ENCODE measurements at places on chromosomes 4 and X.

DNA sequence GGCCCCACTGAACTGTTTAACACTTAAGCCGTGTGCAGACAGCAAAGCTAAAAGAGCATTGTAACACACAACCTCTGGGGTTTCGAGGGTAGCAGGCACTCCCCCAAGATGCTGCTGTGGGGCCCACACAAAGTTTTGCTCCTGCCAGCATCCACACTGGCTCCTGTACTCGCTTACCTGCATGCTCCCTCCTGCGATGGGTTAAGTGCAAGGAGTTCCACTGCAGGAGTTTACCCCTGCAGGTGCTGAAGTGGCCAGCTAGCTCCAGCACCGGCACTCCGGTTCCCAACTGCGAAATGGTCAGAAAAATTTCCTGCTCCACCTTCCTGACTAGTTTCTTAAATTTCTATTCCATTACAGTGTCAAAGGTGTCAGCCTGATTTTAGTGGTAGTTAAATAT, 443.5 kb downstream of the PCDH10 start:
- DNase-seq, result no peak

- no peak for DNase-seq
Measured at GRCh38 chr4:1772853-1773538, 20.1 kb upstream of the FGFR3 start.

DNA sequence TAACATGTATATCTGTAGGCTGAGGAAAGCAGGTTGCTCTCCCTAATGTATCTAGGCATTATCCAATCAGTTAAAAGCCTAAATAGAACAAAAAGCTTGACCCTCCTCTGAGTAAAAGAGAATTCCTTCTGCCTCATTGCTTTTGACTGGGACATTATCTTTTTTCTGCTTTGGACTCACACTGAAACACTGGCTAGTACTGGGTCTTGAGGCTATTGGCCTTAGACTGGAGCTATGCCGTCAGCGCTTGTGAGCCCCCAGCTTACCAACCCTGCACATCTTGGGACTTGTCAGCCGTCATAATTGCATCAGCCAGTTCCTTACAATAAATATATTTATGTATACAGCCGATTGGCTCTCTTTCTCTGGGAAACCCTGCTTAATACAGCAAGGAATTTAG, 206.8 kb upstream of the ARHGAP24 start:
- DNase-seq, result no peak

GRCh38 chr4:38132107-38132673, 172.0 kb downstream of the PTTG2 start:
- peak; percentile 46 for DNase-seq

DNA sequence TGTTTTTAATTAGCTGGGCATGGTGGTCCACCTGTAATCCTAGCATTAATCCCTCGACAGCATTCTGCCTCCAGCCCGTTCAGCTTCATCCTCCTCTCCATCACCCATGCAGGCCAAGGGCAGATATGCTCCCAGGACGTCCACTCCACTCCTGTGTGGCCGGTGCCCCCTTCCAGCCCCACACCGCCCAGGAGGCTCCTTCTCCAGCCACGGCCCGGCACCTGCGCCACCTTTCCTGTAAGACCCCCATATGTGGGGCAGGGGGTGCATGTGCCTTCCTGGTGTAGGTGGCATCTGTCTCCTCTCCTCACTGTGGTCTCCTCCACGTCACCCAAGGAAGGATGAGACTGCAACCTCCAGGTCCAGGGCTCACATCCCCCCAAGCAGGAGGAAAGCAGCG, 57.0 kb upstream of the MXD4 start:
- no peak for DNase-seq

DNA sequence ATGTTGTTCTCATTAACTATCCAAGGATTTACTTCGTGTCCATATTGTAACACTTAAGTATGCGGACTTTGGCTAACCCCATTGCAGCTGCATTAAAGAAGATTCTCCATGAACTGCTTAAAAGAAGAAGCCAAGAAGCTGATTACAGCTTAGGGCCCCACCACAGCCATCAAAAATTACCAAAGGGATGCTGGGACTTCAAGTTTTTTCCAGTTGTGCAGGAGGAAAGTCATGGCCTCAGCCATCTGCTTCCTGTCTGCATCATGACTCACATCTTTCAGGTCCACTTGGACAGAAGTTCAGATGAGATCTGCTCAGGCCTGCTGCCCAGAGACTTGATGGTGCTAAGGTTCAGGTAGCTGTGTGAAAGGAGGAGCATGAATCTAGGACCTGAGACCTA, 38.8 kb upstream of the CAPN6 start:
- no peak for DNase-seq

- no peak for DNase-seq
Measured at GRCh38 chr4:180057299-180057721, 2185.9 kb upstream of the TENM3 start.

- no peak for DNase-seq
Measured at GRCh38 chr4:94359838-94360237, 17.2 kb upstream of the HPGDS start.

GRCh38 chr4:123599920-123600810, 203.6 kb downstream of the SPRY1 start:
- DNase-seq, result no peak

DNA sequence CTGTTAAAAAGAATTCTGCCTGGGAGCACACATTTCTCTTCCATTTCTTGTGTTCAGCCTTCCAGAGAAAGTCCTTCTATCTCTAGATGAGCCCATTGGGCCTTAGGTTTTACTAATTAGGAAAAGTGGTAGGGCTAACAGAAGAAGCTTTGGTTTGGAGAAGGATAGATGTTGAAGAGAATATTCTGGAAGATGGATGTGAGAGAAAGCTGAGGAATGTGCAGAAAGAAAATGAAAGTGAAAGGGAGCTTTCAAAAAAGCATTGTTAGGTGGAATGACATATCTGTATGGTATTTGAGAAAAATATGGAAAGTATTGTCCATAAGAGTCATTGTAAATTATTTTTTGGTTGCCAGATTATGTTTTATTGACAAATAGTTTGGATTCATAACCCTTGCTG, 474.8 kb upstream of the SLIT2 start:
- no peak for DNase-seq

GRCh38 chr4:152534541-152535359, 1.1 kb downstream of the FBXW7 start:
- peak; percentile 41 for DNase-seq

DNA sequence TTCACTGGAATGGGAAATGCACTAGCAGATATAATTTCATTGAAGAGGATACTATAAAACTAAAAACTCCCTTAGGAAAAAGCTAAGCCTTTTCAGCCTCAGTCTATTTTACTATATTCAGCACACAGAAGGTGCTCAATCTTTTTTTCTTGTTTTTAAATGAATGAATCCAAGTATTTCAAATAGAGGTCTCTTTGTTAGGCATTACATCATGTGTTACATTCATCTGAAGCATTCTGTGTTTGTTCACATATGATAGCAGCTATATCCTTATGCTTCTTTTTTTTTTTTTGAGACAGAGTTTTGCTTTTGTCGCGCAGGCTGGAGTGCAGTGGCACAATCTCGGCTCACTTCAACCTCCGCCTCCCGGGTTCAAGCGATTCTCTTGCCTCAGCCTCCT, 278.4 kb downstream of the CAMK2D start:
- no peak for DNase-seq

GRCh38 chrX:11399489-11400094, 106.4 kb downstream of the AMELX start:
- DNase-seq, result no peak

DNA sequence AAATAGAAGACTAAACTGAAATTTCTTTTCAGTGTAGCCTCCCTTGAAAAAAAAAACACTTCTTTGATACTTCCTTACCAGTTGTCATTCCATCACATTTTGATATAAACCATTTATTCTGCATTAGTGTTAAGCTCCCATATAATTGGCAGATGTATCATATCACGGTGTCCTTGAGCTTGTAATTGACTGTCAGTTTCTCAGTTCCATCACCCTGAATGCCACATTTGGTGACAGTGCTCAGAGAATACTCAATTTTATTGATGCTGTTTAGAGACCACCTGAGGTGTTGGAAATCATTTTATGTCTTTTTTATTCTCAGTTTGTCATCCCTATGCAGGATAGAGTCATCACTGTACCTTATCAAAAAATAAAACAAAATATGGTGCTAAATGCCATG, 1528.2 kb downstream of the RAPGEF2 start:
- DNase-seq, result no peak

DNA sequence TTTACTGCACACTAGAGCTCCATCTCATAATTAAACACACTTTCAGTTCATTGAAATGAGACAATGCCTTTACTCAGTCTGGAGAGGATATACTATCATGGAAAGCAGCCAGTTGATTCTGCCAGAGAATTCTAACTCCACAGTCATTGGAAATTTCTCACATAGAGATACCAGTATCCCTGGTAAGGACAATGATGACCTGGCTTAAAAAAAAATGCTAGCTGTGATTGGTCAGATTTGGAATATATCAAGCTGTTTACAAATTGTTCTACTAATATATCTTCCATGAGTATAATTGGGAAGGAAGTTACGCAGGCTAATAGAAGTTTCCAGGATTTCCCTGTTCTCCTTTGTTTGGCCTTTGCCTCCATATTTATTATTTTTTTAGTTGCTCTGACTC, 34.5 kb upstream of the TLL1 start:
- no peak for DNase-seq

GRCh38 chrX:139738581-139738980, 30.6 kb upstream of the MCF2 start:
- no peak for DNase-seq

GRCh38 chrX:146456058-146456457, 353.5 kb upstream of the CXorf51B start:
- no peak for DNase-seq

DNA sequence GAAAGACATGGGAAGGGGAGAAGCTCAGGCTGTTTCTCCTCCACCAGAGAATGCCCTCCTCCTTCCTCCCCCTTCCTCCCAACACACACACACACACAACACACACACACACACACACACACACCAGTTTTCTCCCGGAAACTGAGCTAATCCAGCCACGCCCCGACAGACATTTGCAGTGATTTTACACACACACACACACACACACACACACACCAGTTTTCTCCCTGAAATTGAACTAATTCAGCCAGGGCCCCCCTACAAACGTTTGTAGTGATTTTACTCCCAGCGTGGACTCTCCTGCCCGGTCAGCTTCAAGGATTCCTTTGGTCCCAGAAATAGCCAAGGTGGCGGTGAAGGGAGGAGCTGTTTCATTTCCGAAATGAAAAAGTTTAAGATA, 32.9 kb upstream of the STX18 start:
- DNase-seq, result no peak

DNA sequence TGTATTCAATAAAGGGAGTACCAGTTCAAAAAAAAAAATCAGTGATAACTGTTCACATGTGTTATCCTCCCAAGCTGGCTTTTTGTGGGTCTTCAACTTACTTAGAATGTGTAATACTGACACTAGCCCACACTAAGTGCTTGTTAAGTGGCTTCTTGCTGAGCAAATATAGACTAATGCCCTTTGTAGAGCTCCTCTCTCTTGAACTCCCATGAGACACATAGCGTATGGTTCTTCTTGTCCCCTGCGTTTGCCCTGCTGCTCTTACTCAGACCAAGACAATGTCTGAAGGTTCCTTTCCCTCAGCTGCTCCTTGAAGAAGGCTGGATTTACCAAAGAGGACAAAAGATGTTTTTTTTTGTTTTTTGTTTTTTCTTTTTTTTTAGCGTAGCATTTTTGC, 110.9 kb downstream of the FRAS1 start:
- DNase-seq, result no peak

DNA sequence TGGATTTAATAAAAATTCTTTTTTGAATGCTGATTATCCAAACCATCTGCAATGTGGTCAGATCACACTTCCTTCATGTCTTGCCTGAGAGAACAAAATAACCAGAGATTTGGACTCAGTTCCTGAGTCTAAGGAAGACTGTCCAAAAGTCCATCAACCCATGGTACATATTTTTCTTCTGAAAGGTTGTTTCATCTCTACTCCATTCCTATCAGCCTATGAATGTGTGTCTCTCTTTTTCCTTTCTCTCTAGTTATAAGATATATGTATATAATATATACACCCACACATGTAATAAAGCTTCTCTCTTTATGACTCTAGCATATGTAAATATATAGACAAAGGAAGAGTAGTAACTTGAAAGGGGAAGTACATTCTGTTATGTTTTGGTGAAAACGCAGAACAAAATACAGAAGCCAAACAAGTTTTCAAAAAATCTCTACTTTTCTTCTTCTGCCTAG, 226.9 kb downstream of the ARHGAP24 start:
- no peak for DNase-seq

GRCh38 chrX:126994032-126994600, 174.6 kb downstream of the PRR32 start:
- DNase-seq, result no peak

DNA sequence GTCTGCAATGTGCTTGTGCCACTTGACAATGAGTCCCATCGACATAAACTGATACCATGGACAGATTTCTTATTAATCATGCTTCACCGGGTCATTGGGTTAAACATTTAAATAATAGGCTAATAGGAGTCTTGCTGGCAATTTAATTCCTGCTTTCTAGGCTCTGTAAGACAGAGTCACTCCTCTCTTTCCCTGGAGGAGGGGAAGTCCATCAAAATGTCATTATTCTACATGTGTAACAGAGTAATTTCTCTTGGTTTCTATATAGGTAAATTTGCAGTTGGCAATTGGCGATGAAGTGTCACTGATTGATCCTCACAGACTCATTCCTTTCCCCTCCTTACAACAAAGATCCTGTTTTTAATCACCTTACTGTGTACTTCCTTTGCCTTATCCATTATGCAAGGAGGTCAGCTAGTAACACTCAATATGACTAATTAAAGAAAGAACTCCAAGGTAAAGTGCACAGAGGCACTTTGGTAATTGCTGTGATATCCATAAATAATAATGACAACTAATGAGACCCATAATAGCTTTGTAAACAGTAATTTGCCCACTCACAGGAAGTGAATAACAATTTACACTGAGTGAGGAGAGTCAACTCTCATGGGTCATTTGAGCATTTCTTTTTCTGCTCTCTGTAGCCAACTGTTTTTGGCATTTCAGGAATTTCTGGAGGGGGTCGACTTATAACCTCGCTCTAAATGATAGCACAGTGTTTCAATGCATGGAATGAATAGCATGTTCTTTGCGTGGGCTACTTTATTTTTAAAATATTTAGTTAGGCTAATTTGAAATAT, 184.0 kb downstream of the UGT8 start:
- DNase-seq, result no peak

- no peak for DNase-seq
Measured at GRCh38 chr4:182975806-182976205, 58.6 kb upstream of the DCTD start.

GRCh38 chrX:133444952-133445831, 29.9 kb upstream of the GPC4 start:
- no peak for DNase-seq

GRCh38 chr4:125728568-125728967, 413.8 kb downstream of the FAT4 start:
- no peak for DNase-seq

GRCh38 chr4:56240554-56241174, 146.6 kb downstream of the AASDH start:
- DNase-seq, result no peak

Data from activated CD4-positive, alpha-beta T cell treated with anti-CD3 and anti-CD28 coated beads for 1 hour (primary cell).